Fibroblast of mammary gland (primary cell): ENCODE measurements at places on chromosomes 3 and 15.
A peak's percentile ranks its signal among the peaks of the same experiment; 100 is the strongest.

- peak; percentile 83 for DNase-seq
These were observed 50.8 kb upstream of the MUC13 start for GRCh38 chr3:124985349-124985748.

DNA sequence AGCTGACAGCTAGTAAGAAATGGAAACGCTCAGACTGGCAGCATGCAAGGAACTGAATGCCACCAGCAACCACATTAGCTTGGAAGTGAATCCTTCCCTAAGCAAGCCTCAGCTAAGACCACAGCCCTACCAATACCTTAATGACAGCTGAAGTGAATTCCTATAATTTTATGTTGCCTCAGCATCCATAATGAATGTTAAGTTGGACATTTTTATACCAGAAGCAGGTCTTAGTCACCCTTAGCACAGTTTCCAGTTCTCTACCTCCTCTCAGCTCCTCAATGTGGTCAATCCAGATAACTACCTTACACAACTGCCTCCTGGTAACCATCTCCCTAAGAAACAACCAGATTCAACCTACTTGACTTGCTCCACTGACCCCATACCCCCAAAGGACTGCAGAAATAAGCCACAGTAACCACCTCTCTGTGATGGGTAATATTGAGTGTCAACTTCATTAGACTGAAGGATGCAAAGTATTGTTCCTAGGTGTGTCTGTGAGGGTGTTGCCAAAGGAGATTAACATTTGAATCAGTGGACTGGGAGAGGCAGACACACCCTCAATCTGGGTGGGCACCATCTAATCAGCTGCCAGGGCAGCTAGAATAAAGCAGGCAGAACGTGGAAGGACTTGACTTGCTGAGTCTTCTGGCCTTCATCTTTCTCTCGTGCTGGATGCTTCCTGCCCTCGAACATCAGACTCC, 33.5 kb downstream of the NEDD4 start:
- no peak for DNase-seq

- peak; percentile 55 for DNase-seq
These were observed 1264.3 kb upstream of the ALCAM start for GRCh38 chr3:104102386-104102785.

DNA sequence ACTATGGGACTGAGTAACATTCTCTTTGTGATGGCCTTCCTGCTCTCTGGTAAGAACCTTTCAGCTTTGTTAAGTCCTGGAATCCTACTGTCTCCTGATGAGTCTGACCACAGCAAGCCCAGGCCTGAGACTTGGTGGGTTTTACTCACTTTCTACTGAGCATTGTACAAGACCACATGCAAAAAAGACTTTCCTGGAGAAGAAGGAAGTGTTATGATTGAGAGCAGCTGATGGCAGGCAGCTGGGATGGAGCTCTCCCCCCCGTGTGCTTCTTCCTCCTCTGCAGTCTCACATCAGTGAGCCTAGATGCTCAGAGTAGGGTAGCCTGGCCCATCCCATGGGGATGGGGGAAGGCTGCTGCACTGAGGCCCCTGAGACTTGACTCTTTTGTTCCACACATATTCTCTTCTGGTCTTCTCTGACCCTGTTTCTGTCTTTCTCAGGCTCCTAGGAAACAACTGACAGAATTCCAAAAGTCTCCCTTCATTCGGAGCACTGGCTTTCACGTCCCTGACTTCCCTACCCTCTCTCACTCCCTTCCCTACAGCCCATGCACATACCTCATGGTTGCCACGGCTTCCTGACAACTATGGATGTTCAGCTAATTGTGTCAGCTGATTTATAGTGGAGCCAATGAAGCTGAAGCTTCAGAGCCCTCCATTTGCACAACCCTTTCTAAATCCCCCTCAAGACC, 36.6 kb downstream of the CD86 start:
- no peak for DNase-seq

DNA sequence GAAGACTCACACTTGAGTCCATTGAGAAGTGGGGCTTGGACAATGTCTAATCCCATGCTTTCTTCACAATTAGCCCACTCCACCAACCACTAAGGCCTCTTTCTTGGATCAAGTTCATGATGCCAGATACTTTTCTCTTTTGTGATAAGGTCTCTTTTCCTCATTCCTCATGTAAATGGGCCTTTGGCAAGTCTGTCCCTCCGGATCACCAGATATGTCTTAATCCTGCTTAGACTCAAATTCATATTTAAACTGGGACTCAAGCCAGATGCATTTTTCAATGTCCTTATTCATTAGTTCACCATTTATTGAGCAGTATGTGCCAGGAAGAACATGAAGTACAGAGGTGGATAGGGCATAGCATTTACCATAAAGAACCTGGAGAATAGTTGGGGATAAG, 671.1 kb downstream of the TBL1XR1 start:
- no peak for DNase-seq

DNA sequence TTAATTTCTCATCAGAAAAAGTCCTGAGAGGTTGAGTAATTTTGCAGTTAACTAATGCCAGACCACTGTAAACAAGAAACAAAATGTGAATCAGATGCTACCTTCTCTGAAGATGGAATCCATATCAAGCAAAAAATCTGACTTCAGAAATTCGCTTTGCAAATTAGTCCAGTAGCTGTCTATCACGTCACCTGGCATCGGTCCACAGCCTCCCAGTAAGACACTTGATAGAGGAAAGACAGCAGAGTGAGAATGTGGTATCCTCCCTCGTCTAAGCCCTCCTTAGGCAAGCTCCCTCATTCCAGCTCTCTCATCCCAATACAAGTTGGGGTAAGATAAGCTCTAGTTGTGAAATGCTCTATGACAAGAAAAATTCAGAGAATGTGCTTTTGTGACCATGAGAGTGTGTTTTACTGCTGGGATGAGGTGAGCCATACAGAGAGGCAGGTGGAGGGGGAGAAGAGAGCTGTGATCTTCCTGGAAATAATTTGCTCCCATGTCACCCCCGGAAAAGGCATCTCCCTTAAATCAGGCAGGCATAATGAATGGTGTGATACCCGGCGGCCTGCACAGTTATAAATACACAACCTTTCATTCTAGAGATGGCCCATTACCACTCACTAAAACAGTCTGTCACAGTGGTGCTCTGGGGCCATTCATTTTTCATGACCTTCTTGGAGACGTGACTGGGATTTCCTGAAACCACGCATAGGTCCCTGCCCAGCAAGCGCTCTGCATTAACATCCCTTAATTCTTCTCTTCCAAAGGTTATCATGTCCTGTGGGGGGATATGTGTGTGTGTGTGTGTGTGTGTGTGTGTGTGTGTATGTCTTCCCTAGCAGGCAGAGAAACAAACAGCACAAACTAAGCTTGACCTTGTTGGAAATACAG, 602.0 kb upstream of the KCNMB2 start:
- DNase-seq = peak; percentile 71

DNA sequence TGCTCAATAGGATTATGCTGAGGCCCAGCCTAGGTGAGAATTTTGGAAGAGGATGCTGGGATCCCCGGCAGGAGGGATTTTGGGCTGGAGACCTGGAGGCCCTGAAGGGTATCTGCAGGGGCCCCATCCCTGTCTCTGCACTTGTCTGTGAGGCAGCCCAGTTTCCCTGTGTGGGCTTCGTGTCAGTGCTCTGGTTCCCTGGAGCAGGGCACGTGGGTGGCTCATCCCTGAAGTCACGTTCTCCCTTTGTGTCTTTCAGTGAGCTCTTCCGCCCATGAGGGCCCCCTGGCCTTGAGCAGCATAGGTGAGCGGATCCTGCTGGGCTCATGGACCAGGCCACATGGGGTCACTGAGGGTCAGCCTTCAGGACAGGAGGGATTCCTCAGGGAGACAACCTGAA, 217.9 kb downstream of the SNRPN start:
- no peak for DNase-seq

DNA sequence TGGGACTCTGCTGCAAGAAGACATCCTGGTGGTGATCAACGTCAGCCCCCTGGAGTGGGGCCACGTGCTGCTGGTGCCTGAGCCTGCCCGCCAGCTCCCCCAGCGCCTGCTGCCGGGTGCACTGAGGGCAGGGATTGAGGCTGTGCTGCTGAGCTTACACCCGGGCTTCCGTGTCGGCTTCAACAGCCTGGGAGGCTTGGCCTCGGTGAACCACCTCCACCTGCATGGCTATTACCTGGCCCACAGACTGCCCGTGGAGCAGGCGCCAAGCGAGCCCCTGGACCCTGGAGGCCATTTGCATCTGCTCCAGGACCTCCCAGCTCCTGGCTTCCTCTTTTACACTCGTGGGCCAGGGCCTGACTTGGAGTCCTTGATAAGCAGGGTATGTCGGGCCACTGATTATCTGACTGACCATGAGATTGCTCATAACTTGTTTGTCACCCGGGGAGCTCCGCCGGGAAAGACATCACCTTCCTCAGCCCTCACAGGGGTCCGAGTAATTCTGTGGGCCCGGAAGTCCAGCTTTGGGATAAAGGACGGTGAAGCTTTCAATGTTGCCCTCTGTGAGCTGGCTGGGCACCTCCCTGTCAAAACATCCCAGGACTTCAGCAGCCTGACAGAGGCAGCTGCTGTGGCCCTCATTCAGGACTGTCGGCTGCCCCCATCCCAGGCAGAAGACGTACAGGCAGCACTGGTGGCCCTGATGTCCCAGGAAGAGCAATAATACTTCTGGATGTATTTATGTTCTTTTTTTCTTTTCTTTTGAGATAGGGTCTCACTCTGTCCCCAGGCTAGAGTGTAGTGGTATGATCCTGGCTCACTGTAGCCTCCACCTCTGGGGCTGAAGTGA, 7.6 kb downstream of the GDPGP1 start:
- DNase-seq = no peak

DNA sequence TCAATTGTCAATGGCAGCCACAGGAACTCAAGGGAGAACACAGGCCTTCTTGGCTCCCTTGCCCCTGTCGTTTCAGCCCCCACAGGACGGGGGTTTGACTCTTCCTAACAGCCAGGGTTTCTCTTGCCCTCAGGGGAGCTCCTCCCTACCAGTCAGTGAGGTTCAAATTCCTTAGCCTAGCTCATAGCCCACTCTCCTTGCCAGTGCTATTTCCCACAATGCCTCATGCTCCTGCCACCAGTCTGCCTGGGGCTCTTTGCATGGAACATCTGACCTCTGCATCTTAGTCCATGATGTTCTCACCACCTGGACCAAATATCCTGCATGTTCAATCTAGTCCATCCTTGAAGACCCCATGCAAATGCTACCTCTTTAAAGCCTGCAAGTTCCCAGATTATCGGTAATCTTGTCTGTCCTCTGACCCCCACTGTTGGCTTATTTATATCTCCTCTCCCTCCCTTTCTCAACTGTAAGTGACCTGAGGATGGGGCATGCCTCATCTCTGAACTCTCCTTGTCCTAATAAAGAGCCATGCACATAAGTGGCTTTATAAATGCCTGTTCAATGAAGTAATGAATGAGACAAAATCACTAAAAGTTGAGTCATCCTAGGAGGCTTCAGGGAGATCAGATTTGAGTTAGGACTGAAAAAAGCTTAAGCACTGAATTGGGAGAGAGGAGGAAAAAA, 78.0 kb downstream of the MYO1E start:
- peak; percentile 97 for DNase-seq

GRCh38 chr3:143208976-143209714, 89.6 kb downstream of the CHST2 start:
- no peak for DNase-seq

- no peak for DNase-seq
These were observed 5.9 kb upstream of the DCP1A start for GRCh38 chr3:53353202-53353601.

GRCh38 chr15:31305796-31306425, 20.7 kb upstream of the KLF13 start:
- no peak for DNase-seq

DNA sequence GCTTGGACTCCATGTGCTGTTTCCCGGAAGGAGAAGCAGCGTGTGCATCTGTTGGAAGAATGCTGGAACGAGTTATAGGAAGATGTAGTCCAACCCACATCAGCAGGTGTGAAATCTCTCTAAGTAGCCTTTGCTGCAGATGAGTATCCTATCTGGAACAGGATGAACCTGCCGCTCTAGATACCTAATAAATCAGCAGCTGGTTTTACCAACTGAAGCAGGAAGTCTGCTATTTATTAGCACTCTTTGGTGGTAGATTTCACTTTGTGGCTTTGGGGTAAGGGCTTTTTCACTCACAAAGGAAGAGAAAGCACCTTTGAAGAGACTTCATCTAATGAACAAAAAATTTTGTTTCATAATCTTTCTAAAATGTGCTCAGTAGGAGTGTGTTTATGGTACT, 66.4 kb downstream of the DCUN1D1 start:
- no peak for DNase-seq

DNA sequence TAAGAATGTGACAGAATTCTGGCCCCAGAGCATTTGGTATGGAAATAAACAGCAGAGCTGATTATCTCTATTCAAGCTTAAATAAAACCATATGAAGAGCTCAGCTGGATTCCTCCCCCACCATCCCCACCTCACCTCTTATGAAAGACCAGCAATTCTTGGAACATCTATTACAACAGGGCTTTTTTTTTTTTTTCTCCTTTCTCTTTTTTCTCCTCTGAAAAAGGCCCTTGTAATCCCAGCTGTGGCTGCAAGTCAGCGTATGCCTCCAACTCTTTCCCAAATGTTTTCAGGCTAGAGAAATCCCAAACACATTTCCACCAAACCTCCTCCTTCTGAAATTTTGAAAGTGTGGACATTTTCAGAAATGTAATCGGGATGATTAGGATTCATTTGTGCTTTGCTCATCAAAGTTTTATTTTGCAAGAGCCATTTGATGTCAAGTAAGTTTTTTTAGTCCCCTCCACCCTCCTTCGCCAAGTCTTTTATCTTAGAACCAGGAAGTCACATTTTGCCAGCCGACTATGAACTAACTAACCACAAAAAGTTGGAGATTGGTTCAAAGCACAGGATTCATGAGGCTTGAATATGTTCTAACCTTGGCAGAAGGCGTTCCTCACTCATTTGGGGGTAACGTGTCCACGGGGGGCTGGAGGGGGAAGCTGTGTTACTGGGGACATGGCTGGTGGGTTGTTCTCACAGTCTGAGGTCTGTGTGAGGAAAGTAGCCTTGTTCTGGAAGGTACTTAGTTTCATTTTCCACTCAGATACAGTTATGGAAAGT, 142.0 kb upstream of the PDZRN3 start:
- DNase-seq = peak; percentile 92

DNA sequence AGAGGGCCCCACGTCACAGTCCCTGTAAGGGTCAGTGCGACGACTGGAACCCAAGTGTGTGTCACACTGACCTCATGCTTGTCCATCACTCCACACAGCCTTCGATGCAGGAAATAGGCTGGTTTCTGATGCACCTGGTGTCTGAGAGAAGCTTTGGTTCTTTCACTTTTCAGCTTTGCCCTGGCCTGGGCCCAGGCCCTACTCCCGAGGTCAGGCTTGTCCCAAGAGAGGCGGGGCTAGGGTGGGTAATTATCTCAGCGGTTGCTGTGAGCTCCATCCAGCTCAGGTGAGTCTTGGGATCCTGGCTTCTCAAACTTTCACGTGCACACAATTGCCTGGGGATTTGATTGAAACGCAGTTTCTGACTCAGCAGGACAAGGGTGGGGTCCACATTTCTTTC, 19.6 kb upstream of the CHRNB4 start:
- no peak for DNase-seq

- no peak for DNase-seq
These were observed 690.7 kb downstream of the TUSC7 start for GRCh38 chr3:117400303-117400702.

GRCh38 chr15:81239190-81239589, 42.5 kb downstream of the IL16 start:
- peak; percentile 46 for DNase-seq
